ENCODE measurements at places on chromosomes 2 and 18.

DNA sequence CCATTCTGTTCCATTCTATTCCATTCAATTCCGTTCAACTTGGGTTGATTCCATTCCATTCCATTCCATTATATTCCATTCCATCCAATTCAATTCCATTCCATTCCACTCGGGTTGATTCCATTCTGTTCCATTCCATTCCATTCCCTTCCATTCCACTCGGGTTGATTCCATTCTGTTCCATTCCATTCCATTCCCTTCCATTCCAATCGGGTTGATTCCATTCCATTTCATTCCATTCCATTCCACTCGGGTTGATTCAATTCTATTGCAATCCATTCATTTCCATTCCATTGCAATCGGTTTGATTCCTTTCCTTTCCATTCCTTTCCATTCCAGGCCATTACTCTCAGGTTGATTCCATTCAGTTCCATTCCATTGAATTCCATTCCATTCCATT lies 1138.4 kb downstream of the RPIA start:
- no peak for DNase-seq

- no peak for DNase-seq
Observed at GRCh38 chr2:200748779-200749178, 62.9 kb upstream of the BZW1 start.

DNA sequence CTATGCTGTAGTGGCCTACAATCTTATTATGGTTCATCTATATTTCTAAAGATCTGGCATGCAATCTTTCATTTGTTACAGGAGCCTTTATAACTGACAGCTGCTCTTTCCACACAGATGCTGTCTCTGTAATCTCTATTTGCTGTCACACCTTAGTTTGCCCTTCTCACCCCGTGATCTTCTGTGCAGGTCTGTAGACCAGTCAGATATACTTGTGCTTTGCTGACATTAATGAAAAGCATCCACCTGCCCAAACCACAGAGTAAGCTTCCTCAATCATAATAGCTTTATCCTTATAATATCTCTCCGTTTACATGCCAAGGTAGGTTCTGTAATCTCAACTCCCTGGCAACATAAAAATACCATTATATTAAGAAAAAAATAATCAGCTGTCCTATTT lies 122.4 kb downstream of the GRB14 start:
- no peak for DNase-seq

DNA sequence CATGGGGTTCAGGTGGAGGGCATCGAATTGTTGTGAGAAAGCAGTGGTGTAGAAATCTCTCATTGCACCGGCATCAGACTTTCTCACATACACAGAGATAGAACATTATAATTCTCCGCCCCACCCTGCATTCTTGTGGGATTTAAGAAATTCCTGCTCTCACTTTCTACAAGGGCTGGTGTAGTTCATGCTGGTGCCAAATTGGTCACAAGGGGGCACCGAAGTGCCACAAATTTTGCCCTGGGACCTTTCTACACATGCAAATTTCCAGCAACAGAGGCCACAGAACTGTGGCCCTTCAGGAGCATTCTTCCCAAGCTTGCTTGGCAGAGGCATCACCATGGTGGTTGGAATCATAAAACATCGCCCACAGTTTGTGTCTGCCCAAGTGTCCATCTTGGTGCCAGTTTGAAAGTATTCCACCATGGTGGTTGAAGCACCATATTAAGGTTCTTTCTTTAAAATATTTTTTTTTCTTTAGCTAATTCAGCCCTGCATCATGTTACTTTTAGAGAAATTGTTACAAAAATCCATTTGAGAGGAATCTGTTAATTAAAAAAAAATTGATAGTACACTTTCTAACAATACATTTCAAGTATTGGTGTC lies 521.2 kb upstream of the FANCL start:
- no peak for DNase-seq

GRCh38 chr2:213723707-213724106 lies 439.4 kb downstream of the SPAG16 start:
- DNase-seq: no peak

- no peak for DNase-seq
Observed at GRCh38 chr2:8587920-8588830, 93.7 kb upstream of the ID2 start.

DNA sequence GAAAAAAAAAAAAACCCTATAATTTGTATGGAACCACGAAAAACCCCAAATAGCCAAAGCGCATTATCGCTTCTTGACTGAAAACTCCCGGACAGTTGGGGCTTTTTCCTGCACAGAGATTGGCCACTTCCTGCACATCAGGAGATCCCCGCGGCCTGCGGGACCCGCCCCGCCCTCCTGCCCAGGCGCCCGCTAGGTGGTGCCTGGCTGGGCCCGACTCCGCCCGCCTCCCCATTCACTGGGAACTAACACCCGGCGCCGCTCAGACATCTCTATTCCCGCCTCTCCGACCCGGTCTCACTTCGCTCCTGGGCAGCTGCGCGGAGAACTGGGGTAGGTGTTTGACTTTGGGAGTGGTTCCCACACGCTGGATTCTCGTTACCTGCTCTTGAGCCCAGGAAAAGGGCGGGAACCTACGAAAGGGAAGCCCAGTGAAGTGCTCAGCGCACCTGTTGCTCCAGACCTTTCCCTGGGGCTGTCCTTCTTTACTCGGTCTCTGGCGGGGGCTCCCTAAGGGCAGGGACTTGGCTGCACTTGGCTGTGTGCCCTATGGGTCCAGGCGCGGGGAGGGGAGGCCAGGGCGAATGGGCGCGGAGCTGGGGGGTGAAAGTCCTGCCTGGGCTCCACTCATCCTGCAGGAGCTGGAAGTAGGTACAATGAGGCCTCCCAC lies at the start of gene HMSD:
HMSD (plus strand) TSS at position 234 of the 670 bp plus-strand sequence. CDS start 4,155 bp downstream, outside the sequence.
- DNase-seq: no peak

GRCh38 chr2:209661286-209661894 lies 110.2 kb upstream of the UNC80 start:
- DNase-seq: peak; percentile 72

GRCh38 chr18:46333431-46334135 lies 229.4 kb downstream of the HAUS1 start:
- no peak for DNase-seq

DNA sequence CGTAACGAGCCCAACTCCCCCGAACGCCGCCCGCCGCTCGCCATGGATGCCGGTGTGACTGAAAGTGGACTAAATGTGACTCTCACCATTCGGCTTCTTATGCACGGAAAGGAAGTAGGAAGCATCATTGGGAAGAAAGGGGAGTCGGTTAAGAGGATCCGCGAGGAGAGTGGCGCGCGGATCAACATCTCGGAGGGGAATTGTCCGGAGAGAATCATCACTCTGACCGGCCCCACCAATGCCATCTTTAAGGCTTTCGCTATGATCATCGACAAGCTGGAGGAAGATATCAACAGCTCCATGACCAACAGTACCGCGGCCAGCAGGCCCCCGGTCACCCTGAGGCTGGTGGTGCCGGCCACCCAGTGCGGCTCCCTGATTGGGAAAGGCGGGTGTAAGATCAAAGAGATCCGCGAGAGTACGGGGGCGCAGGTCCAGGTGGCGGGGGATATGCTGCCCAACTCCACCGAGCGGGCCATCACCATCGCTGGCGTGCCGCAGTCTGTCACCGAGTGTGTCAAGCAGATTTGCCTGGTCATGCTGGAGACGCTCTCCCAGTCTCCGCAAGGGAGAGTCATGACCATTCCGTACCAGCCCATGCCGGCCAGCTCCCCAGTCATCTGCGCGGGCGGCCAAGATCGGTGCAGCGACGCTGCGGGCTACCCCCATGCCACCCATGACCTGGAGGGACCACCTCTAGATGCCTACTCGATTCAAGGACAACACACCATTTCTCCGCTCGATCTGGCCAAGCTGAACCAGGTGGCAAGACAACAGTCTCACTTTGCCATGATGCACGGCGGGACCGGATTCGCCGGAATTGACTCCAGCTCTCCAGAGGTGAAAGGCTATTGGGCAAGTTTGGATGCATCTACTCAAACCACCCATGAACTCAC lies 673 bp downstream of the PCBP1 start:
- no peak for DNase-seq

DNA sequence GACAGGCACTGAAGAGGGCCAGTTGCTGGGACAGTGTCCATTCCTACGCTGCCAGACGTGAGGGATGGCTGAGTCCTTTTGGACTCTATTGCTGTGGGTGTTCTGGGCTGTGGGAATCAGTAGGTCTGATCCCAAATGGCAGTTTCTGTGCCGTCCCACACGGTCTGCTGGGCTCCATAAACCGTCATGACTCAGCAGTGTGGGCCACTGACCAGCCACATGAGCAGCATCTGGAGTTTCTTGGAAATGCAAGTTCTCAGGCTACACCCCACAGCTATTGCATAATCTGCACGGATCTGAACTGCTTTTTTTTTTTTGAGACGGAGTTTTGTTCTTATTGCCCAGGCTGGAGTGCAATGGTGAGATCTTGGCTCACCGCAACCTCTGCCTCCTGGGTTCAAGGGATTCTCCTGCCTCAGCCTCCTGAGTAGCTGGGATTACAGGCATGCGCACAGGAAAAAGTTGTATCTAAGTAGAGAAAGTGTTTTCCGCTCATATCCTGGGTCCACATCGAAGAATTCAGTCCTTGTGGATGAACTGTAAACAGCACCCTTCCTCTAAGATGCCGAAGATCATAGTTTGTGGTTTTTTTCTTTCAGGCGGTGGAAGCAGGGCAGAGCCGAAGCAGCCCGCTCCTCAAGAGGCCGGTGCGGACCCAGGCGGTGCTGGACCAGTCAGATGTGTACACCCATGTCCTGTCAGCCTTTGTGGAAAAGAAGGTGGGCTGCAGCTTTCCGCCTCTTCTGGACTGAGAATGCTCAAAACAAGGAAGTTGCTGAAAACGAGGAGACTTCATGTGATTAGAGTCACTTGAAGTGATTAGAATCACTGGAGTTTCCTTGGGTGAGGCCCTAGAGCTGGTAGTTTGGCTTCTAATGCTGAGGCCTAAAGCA lies 25.5 kb downstream of the RMC1 start:
- no peak for DNase-seq

DNA sequence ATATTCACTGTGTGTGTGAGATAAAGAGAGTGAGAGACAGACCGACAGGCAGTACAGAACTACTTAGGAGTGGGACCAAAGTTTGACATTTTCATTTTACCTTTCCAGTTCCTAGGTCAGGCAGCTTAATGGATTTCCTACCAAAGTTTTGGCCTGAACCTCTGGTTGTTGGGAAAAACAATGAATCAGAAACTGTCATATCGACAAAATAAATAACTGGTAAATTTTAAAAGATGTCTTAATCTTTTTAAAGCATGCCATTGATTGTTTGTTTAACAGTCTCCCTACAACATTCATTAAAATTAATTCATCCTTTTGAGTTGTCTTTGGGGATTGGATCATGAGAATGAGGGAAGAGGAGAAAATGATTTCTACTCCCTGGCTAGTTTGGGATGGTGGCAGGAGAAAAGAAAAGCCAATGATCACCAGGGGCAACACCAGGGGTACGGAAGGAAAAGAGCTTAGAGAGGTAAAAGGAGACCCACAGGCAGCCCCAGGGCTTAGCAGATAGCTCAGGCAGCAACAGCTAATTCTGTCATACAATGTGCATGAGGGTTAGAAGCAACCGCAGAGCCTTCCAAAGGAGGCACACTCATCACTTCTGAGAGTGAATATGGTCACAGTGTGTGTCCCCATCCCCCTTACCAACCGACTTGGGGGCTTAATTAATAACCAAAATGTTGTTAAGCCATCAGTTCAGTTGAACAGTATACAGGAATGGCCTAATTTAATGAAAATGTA lies 98.5 kb downstream of the CCDC141 start:
- DNase-seq: no peak

DNA sequence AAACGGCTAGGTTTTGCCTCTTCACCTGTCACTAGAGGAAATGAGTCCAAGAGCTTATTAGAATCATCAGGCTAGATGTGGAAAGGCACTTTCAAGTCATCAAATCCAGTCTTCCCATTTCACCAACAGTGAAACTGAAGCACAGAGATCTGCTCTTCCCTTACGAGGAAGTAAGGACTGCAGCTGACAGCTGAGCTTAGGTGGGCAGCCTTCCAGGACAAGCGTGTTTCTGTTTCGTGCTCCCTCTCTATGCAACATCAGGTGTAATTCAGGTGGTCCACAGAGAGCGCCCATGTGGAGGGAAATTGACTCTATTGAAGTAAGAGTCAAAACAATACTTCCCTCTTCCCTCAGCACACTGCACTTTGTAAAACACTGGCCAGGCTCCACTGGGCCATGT lies 5.5 kb downstream of the CYRIA start:
- DNase-seq: no peak

DNA sequence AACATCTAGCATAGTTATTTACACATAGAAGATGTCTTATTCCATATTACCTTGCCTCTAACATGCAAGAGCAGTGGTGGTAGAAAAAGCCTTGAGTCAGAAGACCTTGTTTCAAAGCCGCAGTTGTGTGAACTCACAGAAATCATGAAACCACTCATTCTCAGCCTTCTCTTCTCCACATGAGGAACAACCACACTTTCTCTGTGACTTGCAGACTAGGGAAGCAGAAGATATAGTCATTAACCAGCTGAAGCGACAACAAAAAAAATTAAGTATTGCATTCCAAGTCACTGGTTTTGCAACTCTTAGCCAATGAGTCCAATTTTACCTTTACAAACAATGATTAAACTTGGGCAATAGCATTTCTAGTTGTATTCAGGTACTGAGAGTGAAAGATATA lies 19.0 kb downstream of the TWSG1 start:
- DNase-seq: no peak

DNA sequence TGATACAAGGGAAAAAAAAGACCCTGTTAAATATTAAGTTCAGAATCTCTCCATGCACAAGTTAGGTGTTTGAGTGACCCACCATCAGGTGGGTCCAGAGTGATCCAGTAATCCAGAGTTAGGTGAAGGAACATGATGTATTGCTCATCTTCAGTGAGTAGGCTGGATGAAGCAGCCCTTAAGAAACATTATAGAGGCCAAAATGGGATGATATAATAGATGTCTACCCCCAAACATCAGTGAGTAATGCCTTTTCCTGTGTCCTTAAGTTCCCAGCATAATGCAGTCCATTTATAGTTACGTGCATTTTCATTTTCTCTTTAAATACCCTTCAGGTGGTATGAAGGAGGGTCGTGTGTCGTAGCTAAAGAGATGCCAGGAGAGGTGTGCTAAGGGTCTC lies 89.6 kb downstream of the MAP4K4 start:
- no peak for DNase-seq

- no peak for DNase-seq
Observed at GRCh38 chr2:59176737-59177136, 935.6 kb upstream of the FANCL start.

DNA sequence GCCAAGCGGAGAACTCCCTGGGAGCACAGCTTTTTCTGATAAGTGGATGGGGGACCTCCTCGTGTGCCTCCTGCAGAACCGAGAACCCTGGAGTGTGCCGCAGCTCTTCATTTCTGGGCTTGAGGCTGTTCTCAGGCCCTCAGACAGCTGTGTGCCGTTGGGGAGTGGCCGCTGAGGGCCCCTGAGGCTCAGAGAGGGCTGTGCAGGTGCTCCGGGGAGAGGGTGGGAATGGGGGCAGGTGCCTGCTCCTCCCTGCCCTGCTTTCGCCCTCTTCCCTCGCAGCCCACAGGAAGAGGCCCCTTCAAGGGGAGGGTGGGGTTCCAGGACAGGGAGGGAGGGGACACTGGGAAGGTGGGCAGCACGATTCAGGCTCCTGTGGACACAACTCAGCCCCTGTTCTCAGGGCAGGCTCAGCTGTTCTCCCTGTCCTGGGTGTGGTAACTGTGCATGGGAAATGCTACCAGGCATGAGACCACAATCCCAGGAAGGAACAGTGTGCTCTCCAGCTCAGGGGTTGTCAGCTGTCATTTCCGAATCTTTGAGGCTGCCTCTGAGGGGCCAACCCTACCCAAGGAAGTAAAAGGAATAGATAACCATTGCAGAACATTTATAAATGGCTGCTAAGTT lies 11.3 kb downstream of the LCT start:
- DNase-seq: no peak

GRCh38 chr2:69221960-69222751 lies 164.9 kb downstream of the GFPT1 start:
- no peak for DNase-seq

All from cerebellar nuclear complex (tissue), 1 donor.